RCC 7860 (cell line): ENCODE measurements at places on chromosomes 5 and 9.

DNA sequence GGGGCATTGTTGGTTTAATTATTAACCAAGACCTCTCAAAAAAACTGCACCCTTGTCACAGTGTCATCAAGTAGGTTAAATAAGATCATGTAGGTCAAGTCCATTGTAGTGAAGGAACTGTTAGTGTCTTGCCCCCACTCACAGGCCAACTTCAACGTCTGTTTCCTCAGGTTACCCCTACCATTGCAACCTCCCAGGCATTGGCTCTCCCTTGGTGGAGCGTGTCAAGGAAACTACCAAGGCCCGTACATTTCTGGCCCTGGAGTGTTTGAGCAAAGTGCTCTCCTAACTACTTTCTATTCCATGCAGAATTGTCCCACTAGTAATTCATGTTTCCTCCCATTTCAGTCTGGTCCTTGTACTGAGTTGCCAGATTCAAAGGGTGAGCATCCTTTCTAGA lies 167.5 kb downstream of the MEF2C start:
- DNase-seq = no peak

- no peak for DNase-seq
Observed at GRCh38 chr5:38297830-38298608, 39.7 kb downstream of the EGFLAM start.

DNA sequence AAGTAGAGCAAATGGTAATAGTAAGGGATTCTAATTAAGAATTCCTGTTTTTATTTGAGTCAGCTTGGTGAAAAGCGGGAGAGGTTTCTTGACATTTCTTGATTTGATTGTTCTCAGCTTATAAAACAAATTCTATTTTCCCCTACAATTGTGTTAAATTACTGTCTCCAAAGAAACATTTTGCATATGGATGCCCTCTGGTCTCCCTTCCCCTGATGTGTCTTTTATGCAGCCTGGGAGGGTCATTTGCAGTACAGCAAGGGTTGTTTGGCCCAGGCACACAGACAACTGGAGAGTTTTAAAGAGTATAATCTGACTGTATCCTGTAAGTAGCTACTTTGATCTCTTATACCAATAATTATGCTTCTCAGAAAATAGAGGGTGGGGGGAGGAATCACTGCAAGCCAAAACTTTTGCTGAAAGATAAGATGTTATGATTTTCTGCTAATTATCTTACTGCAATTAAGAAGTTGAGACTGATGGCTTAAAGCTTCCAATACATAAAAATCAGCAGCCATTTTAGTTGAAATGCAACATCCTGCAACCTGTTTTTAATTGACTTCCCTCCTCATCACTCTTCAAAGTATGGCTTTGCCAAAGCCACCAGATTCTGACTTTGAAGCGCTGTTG lies 204.1 kb upstream of the SEMA6A start:
- no peak for DNase-seq

- DNase-seq = no peak
Observed at GRCh38 chr5:7391814-7392692, 3.9 kb upstream of the ADCY2 start.

- no peak for DNase-seq
Observed at GRCh38 chr9:96665789-96666188, 10.7 kb upstream of the PRXL2C start.

- no peak for DNase-seq
Observed at GRCh38 chr9:1421436-1421835, 371.3 kb downstream of the DMRT2 start.

GRCh38 chr5:51273871-51274270 lies 109.4 kb upstream of the ISL1 start:
- no peak for DNase-seq

DNA sequence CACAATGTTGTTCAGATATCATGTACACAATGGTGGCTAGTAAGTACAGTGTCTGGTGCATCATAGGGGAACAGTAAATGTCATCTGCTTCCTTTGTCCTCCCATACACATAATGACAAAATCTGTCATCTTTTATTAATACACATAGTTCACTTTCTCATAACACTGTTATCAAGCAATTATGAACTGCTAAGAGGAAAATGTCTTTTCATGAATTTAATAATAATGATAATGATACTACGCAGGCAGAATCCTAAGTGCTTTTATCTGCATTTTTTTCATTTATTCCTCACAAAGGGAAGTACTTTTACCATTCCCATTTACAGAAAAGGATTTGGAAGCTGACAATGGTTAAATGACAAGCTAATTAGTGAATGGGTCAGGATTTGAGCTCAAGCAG lies 35.7 kb downstream of the DPYSL3 start:
- DNase-seq = no peak

GRCh38 chr5:126198531-126198930 lies 224.7 kb upstream of the GRAMD2B start:
- DNase-seq = no peak

- DNase-seq = no peak
Observed at GRCh38 chr9:126318858-126319257, 7.8 kb upstream of the MVB12B start.

DNA sequence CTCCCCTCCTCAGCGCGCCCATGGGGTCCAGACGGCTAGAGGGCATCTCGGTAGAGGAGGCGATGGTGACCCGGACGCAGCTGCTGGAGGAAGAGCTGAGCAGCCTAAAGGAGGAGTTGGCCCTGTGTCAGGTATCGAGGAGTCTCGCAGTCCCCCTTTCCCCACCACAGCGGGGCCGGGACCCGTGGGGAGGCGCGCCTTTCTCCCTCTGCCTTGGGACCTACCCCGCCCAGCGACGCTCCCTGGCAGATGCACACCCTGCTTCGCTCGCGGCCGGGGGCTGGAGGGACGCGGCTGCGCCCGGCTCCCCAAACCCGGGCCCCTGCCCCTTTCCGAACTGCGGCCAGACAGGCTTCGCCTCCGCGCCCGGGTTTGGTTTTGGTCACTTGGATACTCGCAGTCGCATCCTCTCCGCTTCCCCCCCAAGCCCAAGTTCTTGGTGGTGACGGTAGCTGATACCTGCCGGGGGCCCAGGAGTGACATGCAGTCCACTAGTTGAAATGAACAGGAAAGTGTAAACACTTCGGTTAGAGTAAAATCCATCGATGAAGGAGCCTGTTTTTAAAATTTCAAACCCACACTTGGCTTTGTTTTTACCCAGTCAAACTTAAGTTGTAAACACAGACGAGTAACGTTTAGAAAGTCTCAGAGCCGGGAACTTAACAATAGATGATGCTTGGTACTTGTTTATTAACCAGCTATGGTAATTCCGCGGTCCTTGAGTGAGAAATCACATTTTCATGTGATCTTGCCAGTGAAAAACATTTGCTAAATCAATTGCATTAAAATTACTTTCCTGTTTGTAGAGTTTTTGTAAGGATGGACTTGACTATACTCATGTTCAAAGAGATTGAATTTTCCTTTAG lies 688 bp downstream of the CNTLN start:
- DNase-seq = peak; percentile 13

DNA sequence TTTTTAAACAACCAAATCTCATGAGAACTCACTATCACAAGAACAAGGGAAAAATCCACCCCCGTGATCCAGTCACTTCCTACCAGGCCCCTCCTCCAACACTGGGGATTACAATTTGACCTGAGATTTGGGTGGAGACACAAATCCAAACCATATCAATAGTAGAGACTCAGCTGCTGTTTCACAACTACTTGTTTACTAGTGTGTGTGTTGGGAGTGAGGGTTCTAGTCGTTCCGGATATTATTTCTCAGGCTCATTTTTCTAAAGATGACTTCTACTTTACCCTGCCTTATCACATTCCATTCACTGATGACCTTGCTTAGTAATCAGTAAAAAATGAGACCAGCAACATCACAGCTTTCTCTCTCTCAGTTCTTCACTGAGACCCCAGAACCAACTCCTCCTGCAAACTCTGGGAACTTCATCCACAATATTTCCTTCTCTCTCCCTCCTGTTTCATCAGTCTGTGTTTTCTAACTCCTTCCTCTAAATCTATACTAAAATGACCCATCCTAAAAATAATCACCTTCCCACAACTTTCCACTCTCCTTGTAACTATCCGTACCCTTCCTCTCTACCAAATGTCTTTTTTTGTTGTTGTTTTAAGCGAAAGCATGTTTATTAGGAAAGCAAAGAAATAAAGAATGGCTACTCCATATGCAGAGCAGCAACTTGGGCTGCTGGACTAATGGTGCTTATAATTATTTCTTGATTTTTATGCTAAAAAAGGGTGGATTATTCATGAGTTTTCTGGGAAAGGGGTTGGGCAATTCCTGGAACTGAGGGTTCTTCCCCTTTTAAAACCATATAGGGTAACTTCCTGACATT lies 121.5 kb upstream of the SPRY4 start:
- DNase-seq = peak; percentile 6

DNA sequence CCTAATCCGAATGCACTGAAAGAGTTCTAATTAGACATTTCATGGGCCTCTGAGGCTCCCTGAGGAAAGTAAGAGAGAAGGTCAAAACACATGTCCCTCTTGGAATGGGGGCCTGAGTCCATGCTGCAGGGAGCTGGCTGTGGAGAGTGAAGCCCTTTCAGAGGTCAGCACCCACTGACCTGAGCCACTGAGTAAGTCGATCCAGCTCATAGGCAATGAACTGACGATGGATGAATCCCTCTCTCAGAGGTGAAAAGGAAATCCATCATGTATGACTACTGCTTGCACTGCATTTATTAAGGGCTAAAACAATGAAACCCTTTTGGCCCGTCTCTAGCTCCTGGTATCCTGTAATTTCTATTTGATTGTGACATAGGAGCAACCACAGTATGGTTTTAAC lies 288.9 kb upstream of the VLDLR start:
- DNase-seq = no peak

GRCh38 chr9:19184144-19184917 lies 46.2 kb upstream of the DENND4C start:
- peak; percentile 76 for DNase-seq

DNA sequence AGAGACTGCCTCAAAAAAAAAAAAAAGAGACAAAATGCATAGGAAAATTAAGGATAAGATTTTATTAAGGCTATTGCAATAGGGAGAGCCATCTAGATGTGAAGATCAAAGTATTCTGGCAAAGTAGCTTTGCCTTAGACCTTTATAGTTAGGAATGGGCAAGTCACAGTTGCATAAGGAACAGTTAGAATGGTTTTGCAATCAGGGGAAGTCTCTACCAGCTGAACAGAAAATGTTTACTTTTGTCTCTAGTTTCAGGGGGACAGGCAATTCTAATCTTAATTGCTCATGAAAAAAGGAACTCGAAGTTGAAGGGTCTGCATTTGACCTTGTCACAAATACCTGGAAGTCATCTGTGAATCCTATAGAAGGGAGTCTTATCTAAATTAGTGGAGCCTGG lies 13.1 kb upstream of the ATP6V1G1 start:
- no peak for DNase-seq

GRCh38 chr9:99335280-99335679 lies 113.2 kb downstream of the SEC61B start:
- no peak for DNase-seq

- DNase-seq = no peak
Observed at GRCh38 chr9:27442464-27442863, 81.6 kb upstream of the IFNK start.

DNA sequence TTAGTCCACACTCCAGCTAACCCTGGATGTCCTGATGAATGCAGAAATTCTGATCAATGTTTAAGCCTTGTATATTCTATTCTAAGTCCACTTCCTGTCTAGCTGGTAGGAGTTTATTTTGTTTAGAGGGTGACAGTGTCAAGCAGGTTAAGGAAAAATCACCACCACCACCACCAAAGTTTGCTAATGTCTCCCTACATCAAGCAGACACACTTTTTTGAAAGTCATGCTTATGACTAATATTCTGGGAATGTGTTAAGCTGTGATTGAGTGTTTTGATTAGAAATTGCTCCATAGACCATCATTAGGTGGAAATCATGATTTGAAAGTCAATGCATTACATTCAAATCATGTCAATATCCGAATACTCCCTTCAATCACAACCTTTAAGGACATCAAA lies 1530.1 kb downstream of the MAT2B start:
- no peak for DNase-seq

DNA sequence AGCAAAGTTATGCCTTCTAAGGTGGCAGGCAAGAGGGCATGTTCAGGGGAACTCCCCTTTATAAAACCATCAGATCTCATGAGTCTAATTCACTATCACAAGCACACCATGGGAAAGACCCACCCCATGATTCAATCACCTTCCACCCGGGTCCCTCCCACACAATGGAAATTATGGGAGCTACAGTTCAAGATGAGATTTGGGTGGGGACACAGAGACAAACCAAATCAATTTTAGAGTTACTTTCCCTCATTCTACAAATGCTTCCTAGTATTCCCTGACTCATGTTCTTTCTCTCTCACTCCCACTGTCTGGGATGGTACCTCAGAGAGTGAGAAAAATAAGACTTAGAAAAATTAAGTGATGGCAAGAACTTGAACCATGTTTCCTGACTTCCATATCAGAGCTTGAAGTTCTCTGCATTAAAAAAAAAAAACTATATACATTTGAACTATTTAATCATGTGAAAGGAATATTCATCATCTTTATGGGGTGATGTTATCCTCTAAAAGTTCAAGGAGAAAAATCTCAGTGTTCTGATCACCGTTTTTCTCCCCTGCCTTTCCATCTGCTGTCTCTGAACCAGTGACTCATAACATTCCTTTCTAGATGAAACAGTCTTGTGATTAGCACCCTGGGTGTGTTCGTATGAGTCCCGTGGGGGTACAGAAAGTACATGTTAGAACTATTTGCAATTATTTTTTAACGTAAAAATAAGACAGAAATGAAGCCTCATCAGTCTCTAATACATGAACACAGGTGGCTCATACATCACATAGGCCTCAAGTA lies 282.9 kb downstream of the SLF1 start:
- DNase-seq = peak; percentile 47

- DNase-seq = peak; percentile 92
Observed at GRCh38 chr5:142977363-142978051, 207.3 kb downstream of the ARHGAP26 start.

- DNase-seq = peak; percentile 64
Observed at GRCh38 chr9:12859704-12860251, 85.0 kb downstream of the LURAP1L start.

- DNase-seq = peak; percentile 75
Observed at GRCh38 chr9:128555180-128555721, 2.9 kb downstream of the SPTAN1 start.

GRCh38 chr9:131277910-131278701 lies 1.8 kb upstream of the FAM78A start:
- peak; percentile 47 for DNase-seq

- DNase-seq = no peak
Observed at GRCh38 chr9:96140296-96141127, 161.5 kb downstream of the HSD17B3 start.

GRCh38 chr9:135320943-135321342 lies 158.6 kb upstream of the PPP1R26 start:
- DNase-seq = no peak

DNA sequence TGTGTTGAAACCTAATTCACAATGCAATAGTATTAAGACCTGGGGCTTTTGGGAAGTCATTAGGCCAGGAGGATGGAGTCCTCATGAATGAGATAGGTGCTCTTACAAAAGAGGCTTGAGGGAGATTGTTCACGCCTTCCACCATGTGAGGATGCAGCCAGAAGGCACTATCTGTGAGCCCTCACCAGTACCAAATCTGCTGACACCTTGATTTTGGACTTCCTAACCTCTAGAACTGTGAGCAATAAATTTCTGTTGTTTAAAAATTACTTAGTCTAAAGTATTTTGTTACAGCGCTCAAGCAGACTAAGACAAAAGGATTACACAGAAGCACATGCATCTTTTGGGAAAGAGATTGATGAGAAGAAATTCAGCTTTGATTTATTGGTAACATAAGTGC lies 232.9 kb upstream of the NR4A3 start:
- no peak for DNase-seq
